ENCODE measurements at places on chromosomes 5 and 9. TPM values are rescaled to one million over a fixed set of nuclear protein-coding genes. Genes with fewer than 3 reads are reported as not detected.

The ANGPTL2 gene
- total RNA-seq, result 24.9 TPM

- H3K27ac ChIP-seq, result no peak overlapping the region
- H3K4me3 ChIP-seq, result no peak overlapping the region
- no peak for DNase-seq
- H3K4me1 ChIP-seq, result peaks cover 12% of the 10 kb centered on the region
- peaks cover 54% of the 10 kb centered on the region for H3K27me3 ChIP-seq
- no peaks in the 10 kb centered on the region for H3K36me3 ChIP-seq
These were observed 142.7 kb upstream of the PPP1R26 start for GRCh38 chr9:135336722-135337527.

GRCh38 chr5:143055596-143056338 lies 285.6 kb downstream of the ARHGAP26 start:
- peaks cover 49% of the 10 kb centered on the region for H3K4me1 ChIP-seq
- H3K27ac ChIP-seq, result no peak overlapping the region
- peaks cover 41% of the 10 kb centered on the region for H3K36me3 ChIP-seq
- no peak overlapping the region for H3K4me3 ChIP-seq
- DNase-seq, result no peak

DNA sequence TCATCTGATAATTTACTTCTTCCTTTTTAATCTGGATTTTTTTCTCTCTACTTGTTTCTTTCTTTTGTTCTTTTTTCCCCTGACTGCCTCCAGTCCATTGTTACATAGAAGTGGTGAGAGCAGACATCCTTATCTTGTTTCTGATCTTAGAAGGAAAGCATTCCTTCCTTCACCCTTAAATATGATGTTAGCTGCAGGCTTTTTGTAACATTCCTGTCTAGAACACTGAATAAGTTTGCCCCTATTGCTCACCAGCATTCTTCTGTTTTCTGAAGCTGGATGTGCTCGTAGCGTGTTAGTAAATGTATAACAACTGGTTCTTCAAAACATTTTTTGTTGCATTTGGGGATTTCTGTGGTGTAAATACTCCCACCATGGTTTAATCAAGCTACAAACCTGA lies 136.7 kb upstream of the NFIL3 start:
- no peaks in the 10 kb centered on the region for H3K4me1 ChIP-seq
- H3K4me3 ChIP-seq, result no peak overlapping the region
- H3K36me3 ChIP-seq, result no peaks in the 10 kb centered on the region
- no peak overlapping the region for H3K27ac ChIP-seq
- no peak for DNase-seq

- H3K4me3 ChIP-seq, result peak overlapping the region; percentile 80
- no peak for DNase-seq
- H3K36me3 ChIP-seq, result peaks cover 34% of the 10 kb centered on the region
- H3K27ac ChIP-seq, result peak overlapping the region; percentile 95
- H3K27me3 ChIP-seq, result no peaks in the 10 kb centered on the region
These were observed 464 bp downstream of the GDF9 start for GRCh38 chr5:132865668-132866341.

DNA sequence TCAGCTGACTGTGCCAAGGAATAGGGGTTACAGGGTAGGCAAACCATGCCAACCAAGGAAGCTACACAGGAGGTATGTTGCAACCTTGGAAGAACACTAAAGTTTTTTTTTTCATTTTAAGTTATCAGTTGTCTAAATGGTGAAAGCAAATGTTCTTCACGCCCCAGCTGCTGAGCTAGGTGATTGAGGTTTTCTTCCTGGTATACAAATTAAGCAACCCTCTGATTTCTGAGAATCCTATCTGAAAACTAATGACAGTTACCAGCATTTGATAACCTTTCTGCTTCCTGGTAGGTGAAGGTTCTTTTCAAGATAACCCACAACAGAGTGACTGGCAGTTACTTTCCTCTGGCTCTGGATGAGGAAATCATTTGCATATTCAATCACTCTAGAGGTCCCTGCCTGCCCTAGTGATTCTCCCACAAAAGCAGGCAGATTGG lies 194.9 kb downstream of the ATP10B start:
- no peaks in the 10 kb centered on the region for H3K4me1 ChIP-seq
- H3K27ac ChIP-seq, result no peak overlapping the region
- H3K27me3 ChIP-seq, result no peaks in the 10 kb centered on the region
- H3K36me3 ChIP-seq, result no peaks in the 10 kb centered on the region
- no peak for DNase-seq
- no peak overlapping the region for H3K4me3 ChIP-seq

Data from stomach (tissue), 19 donors.